Esophagus mucosa (tissue), 1 donor: ENCODE measurements at places on chromosomes 11 and 22. TPM values are rescaled to one million over a fixed set of nuclear protein-coding genes. Genes with fewer than 3 reads are reported as not detected.

DNA sequence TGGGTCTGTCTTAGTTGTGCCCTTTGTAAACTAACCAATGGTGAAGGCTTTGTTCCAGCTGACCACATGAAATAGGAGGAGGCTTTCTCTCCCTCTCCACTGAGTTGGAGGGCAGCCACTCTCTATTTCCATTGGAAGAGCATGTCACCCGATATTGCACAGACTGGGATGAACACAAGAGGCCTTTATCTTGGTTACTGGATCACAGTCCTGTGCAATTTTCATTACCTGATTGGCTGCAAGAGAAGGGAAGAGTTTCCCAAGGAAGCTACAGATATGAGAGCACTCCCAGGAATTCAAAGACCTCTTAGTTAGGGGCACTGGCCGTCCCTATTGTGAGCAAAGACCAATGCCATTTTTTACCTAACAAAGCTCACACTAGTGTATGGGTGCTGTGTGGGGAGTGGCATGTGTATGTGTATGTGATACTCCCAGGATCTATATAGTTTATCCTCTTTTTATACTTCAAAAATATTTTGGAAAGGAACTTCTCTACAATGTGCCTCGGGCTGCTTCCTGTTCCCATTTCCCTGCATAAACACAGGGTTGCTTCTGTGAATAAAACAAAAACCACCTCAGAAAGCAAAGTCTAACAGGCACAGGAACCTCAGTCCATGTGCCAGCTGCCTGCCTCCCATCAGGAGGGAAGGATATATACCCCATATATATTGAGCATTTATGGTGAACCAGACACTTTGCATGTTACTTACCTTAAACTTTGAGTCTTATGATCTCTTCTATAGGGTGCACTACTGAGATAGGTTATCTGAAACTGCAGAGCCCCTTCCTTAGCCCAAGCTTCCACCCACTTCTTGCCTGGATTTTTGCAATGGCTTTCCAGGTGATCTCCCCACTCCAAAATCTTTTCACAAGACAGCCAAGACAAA, 126.5 kb downstream of the RASSF10 start:
- ATAC-seq = no peak

The CARD10 gene
- total RNA-seq = 10.5 TPM

DNA sequence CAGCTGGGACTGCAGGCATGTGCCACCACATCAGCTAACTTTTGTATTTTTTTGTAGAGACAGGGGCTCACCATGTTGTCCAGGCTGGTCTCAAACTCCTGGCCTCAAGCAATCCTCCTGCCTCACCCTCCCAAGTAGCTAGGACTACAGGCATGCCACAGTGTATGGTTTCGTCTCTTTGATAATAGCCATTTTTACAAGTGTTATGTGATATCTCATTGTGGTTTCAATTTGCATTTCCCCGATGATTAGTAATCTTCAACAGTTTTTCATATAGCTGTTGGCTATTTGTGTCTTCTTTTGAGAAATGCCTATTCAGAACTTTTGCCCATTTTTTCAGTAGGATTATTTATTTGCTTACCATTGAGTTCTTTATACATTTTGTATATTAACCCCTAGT, 9.0 kb upstream of the MTMR3 start:
- ATAC-seq = no peak

The MCM5 gene
- total RNA-seq = 34.4 TPM

DNA sequence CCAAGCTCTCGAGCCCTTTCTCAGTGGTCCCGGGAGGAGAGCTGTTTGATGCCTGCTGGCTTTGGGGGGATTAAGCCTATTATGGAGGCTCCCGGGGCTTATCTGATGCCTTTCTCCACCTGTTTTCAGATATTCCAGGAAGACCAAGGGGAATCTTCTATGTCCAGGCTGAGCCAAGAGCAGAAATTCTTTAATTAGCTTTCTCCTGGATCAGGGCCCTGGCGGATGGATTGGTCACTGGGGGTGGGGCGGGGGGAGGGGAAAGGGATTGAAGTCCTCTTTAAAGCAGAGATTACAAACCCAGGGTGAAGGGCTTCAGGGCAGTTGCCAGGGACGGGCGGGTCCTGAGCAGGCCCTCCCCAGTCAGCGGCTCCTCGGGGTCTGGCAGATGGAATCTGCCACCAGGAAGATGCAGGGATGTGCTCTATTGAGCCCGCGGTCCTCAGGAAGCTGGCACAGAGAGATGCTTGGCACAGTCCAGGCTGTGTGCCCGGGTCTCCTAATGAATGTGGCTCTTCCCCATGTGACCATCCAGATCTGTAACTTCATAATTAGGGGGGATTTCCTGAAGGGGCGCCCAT, 33.6 kb downstream of the MACROD1 start:
- ATAC-seq = no peak

GRCh38 chr11:61880031-61880430, 11.3 kb downstream of the FADS3 start:
- no peak for ATAC-seq

DNA sequence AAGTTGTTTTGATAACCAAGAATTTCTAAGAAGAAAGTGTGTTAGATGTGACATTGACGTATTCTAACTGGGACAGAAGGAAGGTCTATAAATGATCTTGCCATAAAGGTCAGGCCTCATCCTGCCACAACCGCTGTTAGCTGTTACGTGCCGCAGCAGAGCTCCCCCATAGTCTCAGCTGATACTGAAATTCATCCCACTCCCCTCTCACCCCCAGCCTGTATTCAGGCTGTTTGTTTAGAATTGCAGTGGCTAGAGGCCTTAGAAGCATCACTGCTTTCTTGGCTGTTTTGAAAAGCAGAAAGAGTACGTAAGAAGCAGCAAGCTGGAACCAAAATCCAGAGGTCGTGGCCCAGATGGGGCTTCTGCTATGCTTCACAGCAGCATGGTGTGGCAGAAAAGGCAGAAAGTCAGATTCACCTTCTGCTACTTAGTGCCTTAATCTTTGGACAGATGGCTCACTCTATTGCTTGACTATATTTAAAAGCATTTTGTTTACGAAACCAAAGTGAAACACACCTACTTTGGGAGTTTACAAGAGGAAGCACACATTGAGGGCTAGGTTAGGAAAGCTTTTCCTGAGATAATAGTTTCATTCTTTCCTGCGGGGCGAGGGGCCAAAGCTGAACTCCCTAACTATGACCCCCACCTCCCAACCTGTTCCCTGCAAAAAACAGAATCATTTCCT, 950 bp upstream of the LAYN start:
- no peak for ATAC-seq

The NXF1 gene
- 39.1 TPM for total RNA-seq

The GDPD4 gene
- not detected for total RNA-seq

The TEX12 gene
- total RNA-seq = 0.16 TPM

The SERGEF gene
- 17.1 TPM for total RNA-seq

GRCh38 chr11:72069200-72069599, 11.1 kb downstream of the NUMA1 start:
- ATAC-seq = peak; percentile 43

The TUBA8 gene
- 0.68 TPM for total RNA-seq

DNA sequence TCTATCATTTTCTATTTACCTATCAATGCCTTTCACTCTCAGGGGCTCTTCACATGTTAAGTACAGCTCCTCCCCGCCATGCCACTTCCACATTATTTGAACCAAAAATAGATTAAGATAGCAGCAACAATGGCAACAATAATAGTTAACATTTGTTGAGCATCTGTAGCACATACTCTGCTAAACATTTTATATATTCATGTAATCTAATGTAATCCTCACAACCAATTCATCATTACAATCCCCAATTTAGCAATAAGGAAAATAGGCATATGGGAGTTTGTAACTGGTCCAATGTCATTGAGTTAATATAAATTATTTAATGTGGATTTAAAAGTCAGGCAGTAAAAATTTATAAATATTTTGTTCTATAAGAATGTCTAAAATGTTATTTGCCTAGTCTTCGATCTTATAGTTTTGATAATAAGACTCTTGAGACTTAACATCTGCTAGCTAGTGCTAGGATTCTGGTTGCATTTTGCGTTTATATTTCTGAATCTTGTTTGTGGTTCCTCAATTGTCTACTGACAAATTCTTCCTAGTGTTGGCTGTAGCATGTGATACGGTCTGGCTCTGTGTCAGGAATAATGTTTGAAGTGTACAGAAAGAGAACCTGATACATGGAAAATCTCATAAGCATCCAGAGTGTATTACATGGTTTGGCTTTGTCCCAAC, 621.5 kb upstream of the LUZP2 start:
- no peak for ATAC-seq

The PAFAH1B2 gene
- 50.9 TPM for total RNA-seq

- ATAC-seq = peak; percentile 74
Observed at GRCh38 chr11:45264839-45265515, 21.2 kb downstream of the SYT13 start.

DNA sequence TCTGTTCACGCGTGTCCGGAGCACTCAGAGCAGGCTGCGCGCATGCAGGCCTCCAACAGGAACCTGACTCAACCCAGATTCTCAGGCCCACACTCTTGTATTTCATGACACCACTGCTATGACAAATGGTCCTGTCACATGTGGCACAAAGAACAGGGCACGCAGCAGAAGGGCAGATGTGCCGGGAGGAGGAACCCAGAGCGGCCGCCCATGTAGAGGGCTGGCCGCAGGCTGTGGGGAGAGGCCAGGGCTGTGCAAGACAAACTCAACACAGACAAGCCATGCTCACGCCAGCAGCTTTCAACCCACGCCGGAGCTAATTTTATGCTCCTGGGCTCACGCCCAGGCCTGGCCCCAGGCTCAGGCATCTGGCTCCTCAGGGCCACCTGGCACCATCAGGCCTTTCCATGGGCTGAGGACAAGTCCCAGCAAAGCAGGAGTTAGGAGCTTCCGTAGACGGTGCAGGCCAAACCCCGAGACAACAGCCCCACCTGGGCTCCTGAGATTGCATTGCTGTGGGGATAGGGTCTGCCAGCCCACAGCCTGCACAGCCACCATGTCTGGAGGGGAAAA, 40.0 kb downstream of the DUSP8 start:
- peak; percentile 85 for ATAC-seq

The ACR gene
- 0.40 TPM for total RNA-seq

DNA sequence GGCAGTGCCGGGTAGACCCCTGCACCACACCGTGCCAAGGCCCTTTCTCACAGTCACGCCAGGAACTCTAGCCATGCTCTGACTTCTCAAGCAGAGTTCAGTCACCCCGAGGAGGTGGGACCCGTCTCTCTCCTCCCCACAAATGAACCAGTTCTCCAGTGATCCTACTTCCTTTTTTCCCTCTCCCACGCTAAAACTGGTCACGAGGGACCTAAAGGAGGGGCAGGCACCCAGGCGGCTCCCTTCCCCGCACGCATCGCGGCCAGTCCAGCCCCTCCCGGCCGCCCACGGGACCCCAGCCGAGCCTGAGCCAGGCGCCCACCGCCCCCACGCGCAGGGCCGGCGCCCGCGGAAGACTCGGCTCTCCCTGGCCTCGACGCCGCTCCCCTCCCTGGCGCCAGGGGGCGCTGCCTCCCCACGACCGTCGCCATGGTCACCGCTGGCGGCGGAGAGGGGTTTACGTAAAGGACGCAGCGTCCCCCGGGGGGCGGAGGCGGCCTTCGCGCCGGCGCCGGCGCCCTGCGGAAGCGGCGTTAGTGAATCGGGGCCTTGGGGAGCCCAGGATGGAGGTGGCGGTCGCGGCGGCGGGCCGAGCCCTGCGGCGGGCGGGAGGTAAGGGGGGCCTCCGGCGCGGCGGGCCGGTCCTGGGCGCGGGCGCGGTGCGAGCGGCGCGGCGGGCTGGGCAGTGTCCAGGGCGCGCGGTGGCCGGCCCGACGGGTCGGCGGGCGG, at the start of gene DAGLA:
Gene DAGLA, plus strand, starts transcription at position 499 of the 729 bp plus-strand sequence. CDS start 39,765 bp downstream, outside the sequence.
- peak; percentile 78 for ATAC-seq

The SCO2 gene
- total RNA-seq = 1.2 TPM

The POLDIP3 gene
- total RNA-seq = 43.9 TPM

The SLC5A12 gene
- total RNA-seq = not detected

- ATAC-seq = no peak
Observed at GRCh38 chr11:111193924-111194490, 51.5 kb upstream of the POU2AF2 start.

- peak; percentile 85 for ATAC-seq
Observed at GRCh38 chr11:65487467-65488272, 11.2 kb upstream of the MALAT1 start.

- ATAC-seq = peak; percentile 41
Observed at GRCh38 chr22:19179497-19180048, 1.0 kb upstream of the SLC25A1 start.

The C11orf91 gene
- 1.1 TPM for total RNA-seq

The FGF19 gene
- total RNA-seq = not detected

GRCh38 chr11:100753571-100753970, 66.5 kb downstream of the ARHGAP42 start:
- ATAC-seq = no peak

The CDC45 gene
- 10.0 TPM for total RNA-seq

DNA sequence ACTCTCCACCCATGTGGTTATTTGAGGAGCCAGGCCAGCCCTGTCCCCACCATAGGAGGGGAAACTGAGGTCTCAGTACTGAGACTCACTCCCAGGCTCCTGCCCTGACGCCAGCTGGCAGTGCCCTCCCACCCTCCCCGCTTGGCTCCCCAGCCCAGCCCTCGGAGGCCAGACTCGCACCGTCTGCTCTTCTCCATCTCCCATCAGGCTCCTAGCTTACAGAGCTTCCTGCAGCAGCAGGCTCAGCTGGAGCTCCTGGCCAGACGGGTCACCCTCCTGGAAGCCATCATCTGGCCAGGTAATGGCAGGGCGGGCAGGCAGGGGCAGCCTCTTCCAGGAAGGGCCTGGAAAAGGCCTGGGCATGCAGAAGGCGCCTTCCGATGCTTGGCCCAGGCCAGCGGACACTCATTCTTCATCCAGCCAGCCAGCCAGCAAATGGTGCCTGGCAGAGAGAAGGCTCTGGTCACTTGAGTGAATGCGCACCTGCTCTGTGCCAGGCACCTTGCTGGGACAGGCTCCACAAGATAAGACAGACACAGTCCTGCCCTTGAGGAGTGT, 12.6 kb downstream of the RHBDD3 start:
- no peak for ATAC-seq

- no peak for ATAC-seq
Observed at GRCh38 chr11:41235668-41236067, 223.8 kb downstream of the LRRC4C start.

The KIF18A gene
- 5.4 TPM for total RNA-seq

DNA sequence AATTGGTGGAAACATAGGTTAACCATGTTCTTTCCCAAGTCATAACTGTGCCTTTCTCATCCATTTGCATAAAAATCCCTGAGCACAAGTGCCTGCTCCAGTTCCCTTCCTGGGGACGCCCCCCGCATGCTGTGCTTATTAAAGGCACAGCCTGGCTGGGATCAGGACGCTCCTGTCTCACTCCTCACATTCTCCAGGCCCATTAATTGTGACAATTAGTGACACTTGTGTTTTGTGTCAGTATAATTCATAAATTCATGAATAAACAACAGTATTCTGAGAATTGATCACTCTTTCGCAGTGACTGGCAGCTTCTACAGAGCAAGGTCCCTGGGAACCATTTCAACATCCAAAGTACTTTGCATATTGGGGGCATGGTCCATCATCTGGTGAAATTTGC, 1354.4 kb downstream of the TBC1D22A start:
- no peak for ATAC-seq

The TSPAN32 gene
- total RNA-seq = not detected

GRCh38 chr11:100632941-100633452, 54.1 kb upstream of the ARHGAP42 start:
- no peak for ATAC-seq

- ATAC-seq = no peak
Observed at GRCh38 chr22:22037229-22037628, 54.6 kb upstream of the TOP3B start.

- peak; percentile 73 for ATAC-seq
Observed at GRCh38 chr11:130102301-130103249, 32.9 kb downstream of the APLP2 start.
